ENCODE measurements at places on chromosomes 7 and 10. TPM values are rescaled to one million over a fixed set of nuclear protein-coding genes. Genes with fewer than 3 reads are reported as not detected.

Gene SKIDA1
- total RNA-seq: 0.53 TPM

Gene SORBS1
- 0.23 TPM for total RNA-seq

Gene AOAH
- total RNA-seq: not detected

Gene C10orf105
- under 0.01 TPM for total RNA-seq

Gene EPO
- not detected for total RNA-seq

Gene MLXIPL
- total RNA-seq: not detected

Gene RBP3
- under 0.01 TPM for total RNA-seq

Gene DMBT1
- total RNA-seq: under 0.01 TPM

Gene ACTL6B
- total RNA-seq: not detected

Gene DOCK1
- total RNA-seq: 100 TPM

Gene TLX1
- not detected for total RNA-seq

Gene RHEB
- total RNA-seq: 44.0 TPM

Gene FAM25C
- not detected for total RNA-seq

Gene IKZF5
- 1.1 TPM for total RNA-seq

Gene PNLIPRP3
- not detected for total RNA-seq

Gene SYT15B
- total RNA-seq: not detected

Gene SDK1
- under 0.01 TPM for total RNA-seq

Gene NOS3
- 0.53 TPM for total RNA-seq

Gene PLOD3
- total RNA-seq: 58.6 TPM

Gene LCOR
- total RNA-seq: 9.7 TPM

Gene AOC1
- total RNA-seq: not detected

Gene EGR2
- total RNA-seq: 0.15 TPM

Gene ITPRIP
- total RNA-seq: 4.0 TPM

Gene A1CF
- total RNA-seq: not detected

Gene MYOZ1
- not detected for total RNA-seq

Data from smooth muscle cell of the coronary artery (primary cell).